ENCODE measurements at places on chromosomes 4 and X. TPM values are rescaled to one million over a fixed set of nuclear protein-coding genes. Genes with fewer than 3 reads are reported as not detected.

Gene SLC6A8
- total RNA-seq, result 0.94 TPM

Gene SLITRK4
- total RNA-seq, result 1.5 TPM

Gene PPEF2
- 0.63 TPM for total RNA-seq

Gene IL3RA
- total RNA-seq, result 13.2 TPM

Gene PNMA6A
- total RNA-seq, result 0.10 TPM

Gene OTC
- total RNA-seq, result not detected

Gene SORCS2
- total RNA-seq, result 0.10 TPM

Gene UNC5C
- not detected for total RNA-seq
